ENCODE measurements at places on chromosomes 4 and X. TPM values are rescaled to one million over a fixed set of nuclear protein-coding genes. Genes with fewer than 3 reads are reported as not detected.

The CXCL3 gene
- 4.8 TPM for total RNA-seq

The HTR2C gene
- total RNA-seq = not detected

The VCX3B gene
- total RNA-seq = not detected

The ARL13A gene
- 0.36 TPM for total RNA-seq

The DCHS2 gene
- not detected for total RNA-seq

The CTBP1 gene
- total RNA-seq = 86.3 TPM

The ABLIM2 gene
- total RNA-seq = 4.4 TPM

The FGF13 gene
- total RNA-seq = not detected

The PWWP3B gene
- not detected for total RNA-seq

Measured in A549 treated with Mapracorat at 1 μM for 4 hours (cell line).